ENCODE measurements at places on chromosomes 11 and 22. TPM values are rescaled to one million over a fixed set of nuclear protein-coding genes. Genes with fewer than 3 reads are reported as not detected.

The OR10D3 gene
- total RNA-seq = not detected

GRCh38 chr22:29707471-29707870 is 12.3 kb upstream of the CABP7 start:
- no peak for DNase-seq

DNA sequence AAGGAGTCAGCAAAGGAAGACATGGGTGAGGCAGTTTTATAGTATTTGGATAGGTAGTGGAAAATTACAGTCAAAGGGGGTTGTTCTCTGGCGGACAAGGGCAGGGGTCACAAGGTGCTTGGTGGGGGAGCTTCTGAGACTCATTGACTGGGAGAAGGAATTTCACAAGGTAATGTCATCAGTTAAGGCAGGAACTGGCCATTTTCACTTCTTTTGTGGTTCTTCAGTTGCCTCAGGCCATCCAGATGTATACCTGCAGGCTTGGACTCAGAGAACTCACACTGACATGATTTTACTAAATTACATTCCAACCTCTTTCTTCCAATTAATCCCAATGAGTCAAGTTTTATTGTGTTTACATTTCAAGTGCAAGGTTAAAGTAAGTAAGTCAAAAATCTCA is 240.5 kb upstream of the API5 start:
- DNase-seq = no peak

DNA sequence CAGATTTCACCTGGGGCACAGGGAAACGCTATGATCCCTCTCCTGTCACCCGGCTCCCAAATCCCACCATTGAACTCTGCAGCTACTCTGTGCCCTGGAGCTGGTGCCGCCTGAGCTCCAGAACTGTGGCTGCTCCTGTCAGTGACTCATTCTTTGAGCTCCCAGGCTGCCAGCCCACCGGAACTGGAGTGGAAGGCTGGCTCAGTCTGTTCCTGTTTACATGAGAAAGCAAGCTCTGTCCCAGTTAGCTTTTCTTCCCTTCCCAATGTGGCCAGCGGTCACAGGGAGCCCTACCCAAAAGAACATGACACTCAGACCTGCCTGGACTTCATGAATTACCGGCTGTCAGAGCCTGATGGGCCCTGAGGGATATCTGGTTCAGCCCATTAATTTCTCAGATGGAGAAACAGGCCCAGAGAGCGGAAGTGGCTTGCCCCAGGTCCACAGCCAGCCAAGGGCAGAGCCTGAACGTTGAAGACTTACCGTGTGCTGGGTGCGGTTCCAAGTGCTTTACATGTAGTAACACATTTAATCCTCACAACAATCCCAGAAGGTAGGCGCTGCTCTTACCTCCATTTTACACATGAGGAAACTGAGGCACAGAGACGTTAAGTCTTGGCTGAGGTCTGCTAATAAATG is 23.8 kb upstream of the IGSF22 start:
- DNase-seq = no peak

The KRTAP5-10 gene
- total RNA-seq = 0.27 TPM

The F2 gene
- total RNA-seq = not detected

DNA sequence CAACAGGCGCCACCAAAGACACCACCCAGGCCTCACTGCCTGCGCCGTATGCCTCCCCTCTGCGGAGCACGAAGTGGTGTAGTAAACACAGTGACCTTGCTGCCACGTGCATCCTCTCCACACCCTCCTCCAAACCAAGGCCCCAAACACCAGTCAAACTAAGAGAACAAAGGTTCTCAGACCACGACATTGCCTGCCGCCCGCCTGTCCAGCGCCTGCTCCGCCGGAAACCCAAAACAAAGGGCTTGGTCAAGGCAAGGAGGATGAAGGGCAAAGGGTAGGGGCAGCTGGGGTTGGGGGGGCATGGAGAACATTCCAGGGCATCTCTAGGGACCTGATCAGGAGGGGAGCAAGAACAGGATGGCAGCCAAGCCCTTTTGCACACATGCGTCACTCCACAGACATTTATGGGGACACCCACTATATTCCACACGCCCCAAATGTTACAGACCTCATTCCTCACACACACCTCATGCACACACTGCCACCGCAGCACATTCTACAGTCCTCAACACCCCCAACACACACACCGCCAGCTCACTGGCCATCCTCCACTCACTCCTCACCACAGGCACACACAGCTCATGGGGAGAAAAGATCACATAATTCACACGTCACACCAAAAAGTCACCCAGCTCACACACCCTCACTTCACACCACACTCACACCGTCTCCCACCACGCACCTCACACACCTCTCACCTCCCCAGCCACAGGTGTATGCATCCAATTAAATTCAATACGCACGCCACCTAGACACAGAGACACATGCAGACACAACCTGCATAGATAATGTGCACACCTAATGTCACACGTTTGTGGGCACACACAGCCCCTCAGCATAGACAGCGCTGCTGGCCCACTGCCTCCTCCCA is 34.5 kb downstream of the PDE2A start:
- no peak for DNase-seq

The ATG16L2 gene
- total RNA-seq = 212 TPM

DNA sequence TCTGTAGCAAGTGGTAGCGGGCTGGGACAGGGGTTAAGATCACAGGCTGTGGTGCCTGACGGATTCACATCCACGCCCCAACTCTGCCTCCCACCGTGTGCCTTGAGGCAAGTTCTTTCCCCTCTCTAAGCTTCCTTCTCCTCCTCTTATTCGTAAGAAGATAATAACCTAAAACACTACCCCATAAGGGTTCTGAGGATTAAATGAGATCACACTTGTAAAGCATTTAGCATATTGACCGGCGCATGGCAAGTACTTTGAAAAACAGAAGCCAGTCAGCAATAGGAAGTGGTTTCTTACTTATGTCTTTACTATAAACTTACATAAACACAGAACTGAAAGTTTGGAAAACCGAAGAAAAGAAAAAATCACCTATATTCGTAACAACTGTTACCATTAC is 15.5 kb upstream of the LMO2 start:
- peak; percentile 16 for DNase-seq
